Heart left ventricle (tissue), 16 donors: ENCODE measurements at places on chromosomes 7 and 10.

- DNase-seq = no peak
Measured at GRCh38 chr10:14624600-14624999, 150.1 kb downstream of the FAM107B start.

GRCh38 chr10:43160046-43160920 lies 22.0 kb downstream of the CSGALNACT2 start:
- DNase-seq = no peak

- peak; percentile 13 for DNase-seq
Measured at GRCh38 chr10:132110713-132111112, 45.0 kb downstream of the JAKMIP3 start.

- DNase-seq = no peak
Measured at GRCh38 chr10:130516141-130516735, 380.0 kb downstream of the GLRX3 start.

DNA sequence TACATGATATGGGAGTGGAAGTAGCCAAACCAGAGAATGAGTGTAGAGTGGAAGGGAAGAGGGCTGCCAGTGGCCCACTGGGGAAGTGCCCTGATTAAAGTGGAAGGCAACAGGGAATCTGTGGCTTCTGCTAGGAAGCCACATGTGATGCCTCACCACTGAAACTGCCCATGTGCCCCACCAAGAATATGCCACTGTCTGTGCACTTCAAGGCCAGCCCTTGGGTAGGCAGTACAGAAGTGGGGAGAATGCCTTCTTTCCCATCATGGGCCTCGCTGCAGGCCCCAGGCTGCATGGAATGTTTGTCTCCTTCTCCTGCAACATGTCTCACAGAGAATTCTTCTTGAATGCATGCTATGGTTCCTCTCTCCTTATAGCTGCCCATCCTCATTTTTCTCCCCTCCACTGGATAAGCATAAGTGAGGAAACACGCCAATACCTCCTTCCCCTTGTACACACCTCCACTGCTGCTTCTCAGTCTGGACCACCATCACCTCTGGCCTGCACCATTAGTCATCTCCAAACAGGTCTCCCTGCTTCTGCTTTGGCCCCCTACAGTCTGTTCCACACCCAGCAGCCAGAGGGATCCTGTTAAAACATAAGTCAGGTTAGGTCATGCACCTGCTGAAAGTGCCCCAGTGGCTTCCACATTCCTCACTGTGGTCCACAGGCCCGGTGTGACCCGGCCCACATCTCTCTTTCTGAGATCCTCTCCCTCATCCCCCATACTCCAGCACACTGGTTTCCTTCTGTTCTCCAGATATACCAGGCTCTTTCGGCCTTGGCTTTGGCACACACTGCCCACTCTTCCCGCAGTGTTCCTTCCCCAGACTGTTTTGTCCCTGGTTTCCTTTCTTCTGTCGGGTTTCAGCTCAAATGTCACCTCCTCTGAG lies 37.1 kb downstream of the SNX10 start:
- no peak for DNase-seq

DNA sequence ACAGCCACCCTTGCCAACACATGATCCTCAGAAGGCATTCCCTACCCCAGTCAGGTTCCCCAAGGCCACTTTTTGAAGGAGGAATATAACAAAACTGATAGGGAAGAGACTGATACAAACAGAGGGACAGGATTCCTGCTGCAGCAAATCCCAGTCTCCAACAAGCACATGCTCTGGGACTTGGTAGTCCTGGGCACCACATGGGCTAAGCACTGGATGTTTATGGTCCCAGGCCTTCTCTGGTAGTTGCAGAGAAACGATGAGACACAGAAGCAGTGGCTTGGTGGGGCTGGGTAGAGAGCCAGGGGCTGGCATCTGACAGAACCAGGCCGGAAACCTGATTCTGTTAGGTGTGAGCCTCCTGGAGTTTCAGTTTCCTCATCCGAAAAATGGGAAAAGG lies 3.2 kb downstream of the VSTM4 start:
- DNase-seq = no peak

- DNase-seq = no peak
Measured at GRCh38 chr7:127770885-127771284, 118.9 kb downstream of the SND1 start.
